ENCODE measurements at places on chromosomes 3 and 15.

DNA sequence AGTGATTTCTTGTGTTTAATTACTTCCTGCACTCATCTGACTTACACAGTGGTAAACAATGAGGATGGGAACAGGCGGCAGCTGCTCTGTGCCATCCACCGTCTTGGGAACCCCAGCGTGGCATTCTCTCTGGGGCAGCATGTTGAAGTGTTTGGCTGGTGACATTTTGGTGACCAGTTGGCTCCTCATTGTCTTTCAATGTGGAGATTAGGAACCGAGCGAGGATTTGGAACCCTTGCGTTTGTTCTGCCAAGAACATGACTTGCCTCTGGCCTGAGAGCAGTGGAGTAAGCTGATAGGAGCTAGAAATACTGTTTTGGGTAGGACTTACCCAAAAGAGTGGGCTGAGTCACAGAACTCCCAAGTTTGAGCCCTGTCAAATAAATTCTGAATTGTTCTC, 88.8 kb downstream of the IGF1R start:
- DNase-seq: no peak

GRCh38 chr3:81173514-81173913, 587.9 kb downstream of the GBE1 start:
- no peak for DNase-seq

GRCh38 chr15:77076323-77076915, 5.5 kb upstream of the TSPAN3 start:
- no peak for DNase-seq

DNA sequence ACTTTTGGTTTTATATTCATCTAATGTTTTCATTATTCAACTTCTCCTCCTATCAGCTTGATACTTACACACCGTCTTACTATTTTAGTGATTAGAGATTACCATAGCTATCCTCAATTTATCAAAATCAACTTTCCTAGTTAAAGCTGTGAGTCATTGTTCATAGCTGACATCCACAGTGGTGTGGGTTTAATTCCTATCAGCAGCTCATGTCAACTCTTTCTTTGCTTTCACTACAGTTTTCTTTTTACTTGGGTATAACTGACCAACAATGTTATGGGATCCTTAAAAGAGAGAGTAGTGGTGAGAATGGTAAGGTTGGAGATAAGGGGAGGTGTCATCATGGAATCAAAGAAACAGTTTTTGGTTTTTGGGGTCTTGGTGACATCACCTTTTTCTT, 112.7 kb downstream of the NFKBIZ start:
- DNase-seq: no peak

DNA sequence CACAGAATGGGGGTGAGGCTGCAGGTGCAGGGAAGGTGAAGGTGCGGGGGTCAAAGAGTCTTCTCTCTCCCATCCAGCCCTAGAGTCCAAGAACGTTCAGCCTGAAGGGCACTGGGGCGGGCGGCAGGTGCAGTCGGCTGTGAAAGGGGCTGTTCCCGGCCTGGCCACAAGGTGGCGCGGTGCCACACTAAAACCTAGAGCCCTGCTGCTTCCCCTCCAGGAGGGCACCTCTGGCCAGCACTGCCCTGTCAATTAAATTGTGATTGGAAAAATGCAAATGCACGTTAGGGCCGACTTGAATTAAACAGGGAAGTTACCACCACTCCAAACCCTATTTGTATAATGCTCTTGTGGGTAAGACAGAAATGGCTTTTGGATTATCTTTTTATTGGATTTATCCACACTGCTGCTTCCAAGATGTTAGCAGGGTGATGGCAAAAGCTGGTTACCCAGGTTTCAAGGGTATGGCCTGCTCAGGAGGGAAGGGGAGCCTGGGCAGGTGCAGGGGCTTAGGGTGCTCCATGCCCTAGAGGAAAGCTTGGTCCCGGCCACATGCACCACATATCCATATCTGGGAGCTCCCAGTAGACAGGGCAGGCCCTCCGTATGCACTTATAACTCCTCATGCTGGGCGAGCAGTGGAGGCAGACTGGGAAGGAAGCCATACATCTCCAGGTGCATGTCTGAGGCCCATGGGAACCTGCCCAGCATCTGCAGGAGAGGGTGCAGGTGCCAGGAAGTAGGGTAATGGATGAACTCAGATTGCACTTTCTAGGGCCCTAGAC, 119.8 kb downstream of the ADCY5 start:
- peak; percentile 82 for DNase-seq

DNA sequence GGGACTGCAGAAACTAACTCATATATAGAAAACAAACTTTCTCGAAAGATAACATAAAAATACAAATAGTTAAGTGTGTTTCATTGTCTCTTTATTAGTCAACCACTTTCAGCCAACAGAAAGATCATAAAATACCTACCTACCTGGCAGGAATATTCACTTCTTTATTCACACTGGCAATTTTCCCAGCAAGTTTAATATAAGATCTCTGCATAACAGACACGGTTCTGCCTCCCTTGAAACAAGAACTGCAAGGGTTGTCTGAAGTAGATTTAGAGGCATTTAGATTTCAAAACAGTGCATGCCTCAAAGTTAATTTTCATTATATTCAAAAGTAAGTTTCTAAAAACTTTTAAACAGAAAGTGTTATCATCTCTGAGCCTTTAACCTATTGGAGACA, 7.1 kb downstream of the NPTN start:
- DNase-seq: no peak

- DNase-seq: no peak
These were observed 243.7 kb downstream of the SLC9A9 start for GRCh38 chr3:143604402-143605185.

DNA sequence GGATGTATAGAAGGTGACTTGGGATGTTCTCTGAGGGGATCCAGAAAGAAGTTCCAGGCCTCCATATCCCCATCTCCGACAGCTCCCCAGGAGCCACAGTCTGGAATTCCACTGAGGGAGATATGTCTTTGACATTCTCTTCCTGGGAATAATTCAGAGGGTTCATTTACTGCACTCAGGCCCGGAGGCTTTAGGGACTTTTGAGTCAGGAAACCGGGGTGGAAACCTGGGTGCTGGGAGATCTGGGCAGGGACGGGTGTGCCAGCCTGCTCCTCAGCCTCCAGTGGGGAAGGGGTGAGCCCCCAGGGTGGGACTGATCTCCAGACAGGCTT, 147.7 kb downstream of the SMAD6 start:
- DNase-seq: no peak

DNA sequence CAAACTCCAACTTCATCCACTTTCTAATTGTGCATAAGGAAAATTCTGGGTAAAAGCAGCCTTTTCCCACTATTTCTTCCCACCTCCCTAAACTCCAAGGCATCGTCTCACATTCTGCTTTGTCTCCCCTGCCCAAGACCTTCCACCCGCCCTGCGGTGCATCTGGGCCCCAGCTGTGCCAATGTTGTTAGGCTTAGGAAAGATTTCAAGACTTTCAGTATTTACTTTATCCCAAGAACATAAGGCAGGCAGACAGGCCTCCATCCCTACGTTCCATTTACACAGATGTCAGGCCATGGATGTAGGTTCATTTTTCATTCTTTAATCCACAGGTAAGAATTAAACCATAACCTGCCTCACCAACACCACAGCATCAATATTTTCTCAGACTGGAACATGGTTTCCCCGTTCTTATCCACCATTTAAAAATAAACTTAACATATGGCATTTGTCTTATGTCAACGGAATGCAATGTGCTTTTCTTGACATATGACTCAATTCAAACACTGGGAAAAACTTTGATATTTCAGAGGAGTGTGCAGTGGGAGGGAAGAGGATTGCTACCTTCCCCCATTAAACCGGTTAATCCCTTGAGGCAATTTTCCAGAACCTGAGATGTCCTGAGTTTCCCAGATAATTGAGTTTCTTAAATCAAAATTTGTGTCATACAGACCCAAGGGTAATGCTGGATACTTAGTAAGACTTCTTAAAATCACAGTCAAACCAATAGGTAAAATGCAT, 238.0 kb upstream of the LRIG1 start:
- no peak for DNase-seq

DNA sequence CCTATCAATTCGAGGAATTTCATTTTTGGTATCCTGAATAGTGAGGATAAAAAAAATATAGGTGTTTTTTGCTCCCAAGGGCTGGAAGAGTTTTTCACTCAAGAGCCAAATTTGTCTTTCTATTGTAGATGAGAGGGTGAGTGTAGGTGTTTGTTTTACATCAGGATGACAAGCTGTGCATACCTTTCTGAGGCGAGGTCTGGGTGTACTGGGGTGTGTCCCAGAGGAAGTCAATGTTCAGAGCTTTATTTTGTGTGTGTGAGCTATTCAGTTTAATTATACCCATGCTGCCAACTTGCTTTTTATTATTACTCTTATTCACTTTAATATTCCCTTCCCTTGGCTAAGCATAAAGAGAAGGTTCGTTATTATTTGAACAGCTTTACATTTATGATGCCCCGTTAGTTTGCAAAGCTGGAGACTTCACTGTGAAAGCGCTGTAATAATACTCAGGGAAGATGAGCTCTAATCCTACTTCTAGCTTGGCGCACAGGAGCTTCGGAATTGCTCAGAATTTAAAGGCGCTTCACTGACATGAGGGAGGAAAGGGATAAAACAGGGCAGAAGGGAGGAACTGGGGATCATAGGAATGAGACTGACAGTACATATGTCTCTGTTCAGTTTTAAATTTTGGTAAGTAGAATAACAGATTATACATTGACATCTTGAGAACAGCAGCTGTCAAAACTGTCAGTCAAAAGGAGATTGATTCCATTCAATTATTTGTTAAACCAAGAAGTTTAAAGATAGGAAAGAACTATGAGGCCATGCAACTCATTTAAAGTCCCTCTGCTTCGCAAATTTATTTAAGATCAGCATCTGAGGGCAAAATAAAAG, 117.7 kb upstream of the TP63 start:
- DNase-seq: no peak

DNA sequence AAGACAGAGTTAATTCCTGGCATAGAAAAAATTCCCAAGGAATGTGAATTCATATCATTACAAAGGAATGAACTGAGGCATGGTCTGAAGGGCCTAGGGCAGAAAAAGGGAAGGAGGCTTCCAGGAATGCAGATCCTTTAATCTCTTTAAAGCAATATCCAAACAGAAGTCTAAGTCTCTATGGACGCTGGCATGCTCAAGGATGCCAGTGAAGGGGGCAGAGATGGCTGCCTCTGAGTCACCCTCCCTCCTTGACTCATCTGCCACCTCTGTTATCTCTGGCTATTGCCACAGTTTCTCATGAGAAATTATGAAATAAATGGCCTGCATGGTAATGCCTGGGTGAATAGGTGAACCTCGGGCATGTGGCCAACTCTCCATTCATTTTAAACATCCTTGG, 96.3 kb upstream of the BCL6 start:
- DNase-seq: no peak

- DNase-seq: no peak
These were observed 104.4 kb downstream of the LRRK1 start for GRCh38 chr15:101023501-101024072.

DNA sequence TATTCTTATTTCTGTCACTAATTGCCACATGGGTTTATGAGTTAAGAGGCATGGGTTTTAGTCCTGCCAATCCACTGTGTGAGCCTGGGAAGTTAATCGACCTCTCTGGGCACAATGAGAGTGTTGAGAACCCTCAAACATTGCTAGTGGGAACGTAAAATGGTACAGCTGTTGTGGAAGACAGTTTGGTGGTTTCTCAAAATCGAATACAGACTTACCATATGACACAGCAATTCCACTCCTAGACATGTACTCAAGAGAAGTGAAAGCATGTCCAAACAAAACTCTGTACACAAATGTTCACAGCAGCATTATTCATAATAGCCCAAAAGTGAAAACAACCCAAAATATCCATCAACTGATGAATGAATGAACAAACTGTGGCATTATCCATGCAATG, 5.7 kb upstream of the GNB5 start:
- no peak for DNase-seq

DNA sequence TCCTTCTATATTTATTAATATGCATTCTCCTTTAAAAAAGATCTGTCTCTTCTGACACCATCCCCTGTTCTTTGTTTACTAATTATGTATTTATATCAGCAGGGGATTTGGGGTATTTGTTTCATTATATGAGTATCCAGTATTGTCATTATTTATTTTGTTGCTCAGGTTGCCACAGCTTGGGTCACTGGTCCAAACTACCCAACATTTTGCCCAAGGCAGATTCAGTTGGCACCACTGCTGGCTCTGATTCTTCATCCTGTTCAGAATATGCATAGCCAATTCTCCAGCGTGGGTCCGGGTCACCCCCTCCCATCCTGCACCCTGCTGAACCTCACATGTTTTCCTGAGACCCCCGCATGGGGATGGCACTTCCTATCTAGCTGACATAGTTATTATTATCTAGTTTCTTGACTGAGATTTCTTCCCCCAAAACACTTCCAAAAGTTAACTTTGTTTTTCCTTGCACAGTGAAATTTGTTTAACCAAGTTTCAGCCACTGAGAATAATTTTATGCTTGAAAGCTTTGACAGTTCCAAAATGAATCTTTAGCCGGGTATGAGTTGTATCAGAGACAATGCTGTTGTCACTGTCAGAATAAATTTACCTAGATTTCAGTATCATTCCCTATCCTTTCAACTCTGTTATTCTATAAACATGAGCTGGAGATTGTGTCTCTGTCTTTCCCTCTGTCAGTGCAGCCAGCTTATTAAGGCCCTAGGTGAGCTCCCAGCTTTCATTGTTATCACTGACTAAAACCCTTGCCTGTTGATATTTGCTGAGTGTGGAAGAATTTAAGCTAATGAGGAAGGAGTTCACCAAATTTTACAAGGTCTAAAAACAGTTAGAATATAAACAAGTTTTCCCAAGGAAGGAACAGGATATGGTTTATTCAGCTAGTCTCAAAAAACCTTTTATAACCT, 70.3 kb downstream of the TGFBR2 start:
- no peak for DNase-seq

DNA sequence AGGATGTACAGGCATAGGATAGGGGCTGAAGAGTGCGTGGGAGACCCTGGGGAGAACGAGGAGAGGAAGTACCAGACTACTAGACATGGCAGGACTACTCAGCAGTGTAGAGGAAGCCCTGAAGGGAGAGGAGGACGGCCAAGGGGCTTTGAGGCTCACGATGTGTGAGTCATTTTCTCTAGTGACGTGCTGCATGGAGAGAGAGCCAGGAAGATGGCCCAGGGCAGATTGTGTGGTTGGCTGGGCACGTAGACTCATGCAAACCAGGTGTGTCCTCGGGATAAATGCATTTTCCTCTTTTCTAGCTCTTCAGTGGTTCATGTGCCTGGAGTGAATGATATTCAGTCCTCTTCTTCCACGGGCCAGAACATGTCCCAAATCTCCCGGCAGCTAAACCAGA, 115.0 kb upstream of the ABHD17C start:
- DNase-seq: no peak

- no peak for DNase-seq
These were observed 33.8 kb upstream of the EPHB1 start for GRCh38 chr3:134761213-134761612.

- no peak for DNase-seq
These were observed 6.0 kb upstream of the TSEN2 start for GRCh38 chr3:12478326-12478725.

GRCh38 chr15:60264566-60264965, 133.2 kb downstream of the ANXA2 start:
- no peak for DNase-seq

Measured in activated CD8-positive, alpha-beta memory T cell treated with anti-CD3 and anti-CD28 coated beads for 48 hours (primary cell).